ENCODE measurements at places on chromosomes 4 and X.

- peak; percentile 3 for DNase-seq
These were observed 121.7 kb upstream of the DIPK2B start for GRCh38 chrX:45322382-45322781.

DNA sequence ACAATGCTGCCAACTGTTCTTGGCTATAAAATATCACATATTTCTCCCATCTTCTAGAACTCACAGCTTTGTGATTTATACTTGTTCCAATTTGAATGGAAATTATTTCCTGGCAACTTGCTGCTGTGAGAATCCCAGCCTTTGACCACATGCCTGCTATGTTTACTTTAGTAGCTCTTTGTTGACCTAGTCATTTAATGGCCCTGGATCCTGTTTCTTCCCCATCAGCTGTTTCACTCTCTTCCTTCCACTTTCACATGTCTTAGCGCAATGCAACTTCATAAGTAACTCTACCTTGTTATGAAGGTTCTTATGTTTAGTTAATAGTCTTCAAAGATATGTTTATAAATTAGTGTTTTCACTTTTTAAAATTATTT is 1973.6 kb upstream of the AGA start:
- no peak for DNase-seq

- no peak for DNase-seq
These were observed 118.3 kb upstream of the ATOH1 start for GRCh38 chr4:93710101-93710846.

DNA sequence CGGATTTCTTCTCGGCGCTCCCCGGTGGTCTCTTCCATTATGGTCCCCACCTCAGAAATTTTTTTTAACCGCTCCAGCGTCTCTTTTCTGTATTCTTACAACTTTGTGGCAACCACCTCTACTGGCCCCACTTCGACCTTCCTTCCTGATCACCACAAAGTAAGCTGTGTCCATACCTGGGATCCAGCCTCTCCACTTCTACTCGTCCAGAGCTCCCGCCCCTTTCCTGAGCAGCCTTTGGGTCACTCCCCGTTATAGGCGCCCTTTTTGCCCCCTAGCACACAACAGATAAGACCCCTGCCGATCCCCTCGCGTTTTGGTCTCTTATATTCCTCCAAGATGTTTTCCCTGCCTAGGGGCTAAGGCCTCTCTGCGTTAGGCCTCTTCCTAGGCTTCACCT is 557 bp downstream of the PIGG start:
- no peak for DNase-seq
